ENCODE measurements at places on chromosomes 4 and X.

- no peaks in the 10 kb centered on the region for H3K36me3 ChIP-seq
- no peak for DNase-seq
- H3K4me1 ChIP-seq = no peaks in the 10 kb centered on the region
- no peak overlapping the region for H3K4me3 ChIP-seq
Observed at GRCh38 chrX:108199691-108200090, 108.1 kb downstream of the ATG4A start.

- H3K4me3 ChIP-seq = no peak overlapping the region
- no peaks in the 10 kb centered on the region for H3K36me3 ChIP-seq
- no peaks in the 10 kb centered on the region for H3K27me3 ChIP-seq
- H3K27ac ChIP-seq = no peak overlapping the region
- DNase-seq = no peak
Observed at GRCh38 chrX:147550217-147550616, 361.5 kb upstream of the FMR1 start.

- H3K4me1 ChIP-seq = no peaks in the 10 kb centered on the region
- no peaks in the 10 kb centered on the region for H3K36me3 ChIP-seq
- no peak for DNase-seq
- no peak overlapping the region for H3K4me3 ChIP-seq
Observed at GRCh38 chrX:36160081-36160480, 240.5 kb downstream of the CFAP47 start.

DNA sequence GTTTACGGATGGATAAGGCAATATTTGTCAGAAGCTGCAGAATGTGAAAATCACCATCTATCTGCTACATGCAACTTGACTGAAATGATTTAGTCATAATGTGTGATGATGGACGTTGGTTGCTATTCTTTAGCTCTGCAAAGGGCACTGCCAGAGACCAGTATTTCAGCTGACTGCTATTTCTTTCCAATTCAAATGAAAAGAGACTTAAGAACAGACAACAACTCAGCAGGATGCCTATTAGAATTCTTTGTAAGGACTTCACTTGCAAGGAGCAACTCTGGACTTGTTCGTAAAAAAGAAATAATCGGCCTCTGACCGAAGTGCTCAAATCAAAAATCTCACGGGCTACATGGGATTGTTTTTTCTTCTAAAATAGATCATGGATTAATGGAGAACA lies 262.7 kb downstream of the DHX15 start:
- no peak for DNase-seq
- H3K4me3 ChIP-seq = no peak overlapping the region
- H3K4me1 ChIP-seq = no peaks in the 10 kb centered on the region
- H3K36me3 ChIP-seq = no peaks in the 10 kb centered on the region

DNA sequence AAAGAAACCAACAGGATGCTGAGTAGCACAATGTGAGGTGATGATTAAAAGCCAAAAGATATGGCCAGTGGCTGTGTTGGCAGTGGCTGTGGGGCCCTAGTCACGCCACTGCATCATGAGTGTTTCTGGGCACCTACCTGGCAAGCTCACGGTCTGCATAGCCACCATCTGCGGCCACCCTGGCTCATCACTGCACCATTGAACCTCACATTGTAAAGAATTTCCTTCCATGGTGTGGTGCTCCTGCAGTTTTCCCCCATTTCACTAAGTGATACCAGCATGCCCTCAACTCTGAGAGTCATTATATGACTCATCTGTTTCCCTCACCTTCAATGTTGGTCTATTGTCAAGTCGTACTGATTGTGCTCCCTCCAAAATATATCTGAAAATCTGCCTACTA lies 45.5 kb upstream of the CLNK start:
- H3K36me3 ChIP-seq = no peaks in the 10 kb centered on the region
- no peaks in the 10 kb centered on the region for H3K27me3 ChIP-seq
- no peaks in the 10 kb centered on the region for H3K4me1 ChIP-seq
- no peak overlapping the region for H3K4me3 ChIP-seq
- no peak for DNase-seq
- no peak overlapping the region for H3K27ac ChIP-seq

GRCh38 chr4:244471-244870 lies 60.8 kb downstream of the ZNF732 start:
- DNase-seq = peak; percentile 38
- no peak overlapping the region for H3K4me3 ChIP-seq
- no peaks in the 10 kb centered on the region for H3K27me3 ChIP-seq

GRCh38 chr4:147957446-147957845 lies 225.6 kb downstream of the ARHGAP10 start:
- no peaks in the 10 kb centered on the region for H3K36me3 ChIP-seq
- H3K27ac ChIP-seq = no peak overlapping the region
- H3K4me3 ChIP-seq = no peak overlapping the region
- no peaks in the 10 kb centered on the region for H3K27me3 ChIP-seq

DNA sequence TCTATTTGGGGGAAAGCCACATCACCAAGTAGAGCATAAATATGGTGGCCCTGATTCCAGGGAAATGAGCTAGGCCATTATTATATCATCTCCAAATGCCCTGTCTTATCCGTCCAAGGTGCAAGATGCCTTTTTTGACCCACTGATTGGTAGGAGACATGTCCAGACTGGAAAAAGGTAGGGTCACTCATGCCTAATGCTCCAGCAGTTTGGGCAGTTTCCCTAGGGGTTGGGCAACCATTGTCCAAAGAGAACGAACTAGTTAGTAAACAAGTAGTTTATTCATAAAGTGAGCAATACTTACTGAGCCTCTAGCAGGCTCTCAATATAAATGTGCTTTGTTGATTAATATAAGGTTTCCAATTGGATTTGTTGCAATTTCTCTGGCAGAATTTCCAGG lies 6.2 kb downstream of the FHDC1 start:
- peaks cover 10% of the 10 kb centered on the region for H3K4me1 ChIP-seq
- no peak overlapping the region for H3K27ac ChIP-seq
- no peak for DNase-seq
- H3K4me3 ChIP-seq = no peak overlapping the region
- H3K36me3 ChIP-seq = no peaks in the 10 kb centered on the region
- H3K27me3 ChIP-seq = no peaks in the 10 kb centered on the region

- no peak overlapping the region for H3K4me3 ChIP-seq
- no peak for DNase-seq
- no peaks in the 10 kb centered on the region for H3K4me1 ChIP-seq
Observed at GRCh38 chr4:61049018-61049417, 151.1 kb upstream of the ADGRL3 start.

- H3K27ac ChIP-seq = no peak overlapping the region
- no peaks in the 10 kb centered on the region for H3K36me3 ChIP-seq
- no peak overlapping the region for H3K4me3 ChIP-seq
- H3K4me1 ChIP-seq = no peaks in the 10 kb centered on the region
- DNase-seq = no peak
- H3K27me3 ChIP-seq = no peaks in the 10 kb centered on the region
Observed at GRCh38 chr4:87555773-87556619, 26.8 kb upstream of the SPARCL1 start.

DNA sequence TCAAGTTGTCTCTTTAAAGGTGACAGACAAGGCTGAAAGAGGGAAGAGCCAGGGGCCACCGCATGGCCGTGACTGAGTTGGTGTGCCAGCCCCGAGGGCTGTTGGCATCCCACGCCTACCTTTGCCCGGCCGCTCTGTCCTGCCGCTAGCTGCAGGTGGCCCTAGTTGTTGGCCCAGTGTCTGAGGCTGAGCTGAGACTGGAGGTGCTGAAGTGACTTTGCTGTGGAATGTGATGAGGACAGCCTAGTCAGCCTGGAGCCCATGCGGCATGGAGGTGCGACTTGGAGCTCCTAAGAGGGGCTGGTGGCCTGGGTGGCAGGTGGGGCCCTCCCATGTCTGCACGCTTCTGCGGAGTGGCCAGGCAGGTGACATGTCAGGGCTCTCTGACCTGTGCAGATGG lies 6.6 kb downstream of the TADA2B start:
- peaks cover 56% of the 10 kb centered on the region for H3K4me1 ChIP-seq
- no peaks in the 10 kb centered on the region for H3K27me3 ChIP-seq
- no peak overlapping the region for H3K4me3 ChIP-seq
- H3K27ac ChIP-seq = no peak overlapping the region
- DNase-seq = no peak
- H3K36me3 ChIP-seq = no peaks in the 10 kb centered on the region

DNA sequence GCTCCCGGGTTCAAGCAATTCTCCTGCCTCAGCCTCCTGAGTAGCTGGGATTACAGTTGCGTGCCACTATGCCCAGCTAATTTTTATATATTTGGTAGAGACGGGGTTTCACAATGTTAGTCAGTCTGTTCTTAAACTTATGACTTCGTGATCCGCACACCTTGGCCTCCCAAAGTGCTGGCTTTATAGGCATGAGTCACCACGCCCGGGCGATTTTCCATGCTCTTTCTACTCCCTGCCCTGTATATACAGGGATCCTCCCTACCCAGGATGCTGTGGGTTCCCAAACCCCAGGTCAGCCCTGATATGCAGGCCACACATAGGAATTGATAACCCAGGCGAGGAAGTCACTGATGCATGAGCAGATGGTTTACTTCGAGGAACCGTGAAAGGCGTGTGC lies 31.4 kb downstream of the SSX5 start:
- no peak for DNase-seq
- H3K27ac ChIP-seq = no peak overlapping the region
- no peaks in the 10 kb centered on the region for H3K36me3 ChIP-seq
- no peaks in the 10 kb centered on the region for H3K4me1 ChIP-seq

- no peaks in the 10 kb centered on the region for H3K4me1 ChIP-seq
- DNase-seq = no peak
- H3K27me3 ChIP-seq = no peaks in the 10 kb centered on the region
- H3K4me3 ChIP-seq = no peak overlapping the region
Observed at GRCh38 chrX:133250184-133251100, 32.3 kb upstream of the TFDP3 start.

GRCh38 chrX:110038900-110039299 lies 36.0 kb downstream of the TMEM164 start:
- no peaks in the 10 kb centered on the region for H3K36me3 ChIP-seq
- H3K27ac ChIP-seq = no peak overlapping the region
- DNase-seq = no peak
- H3K27me3 ChIP-seq = no peaks in the 10 kb centered on the region
- H3K4me3 ChIP-seq = no peak overlapping the region

- H3K27me3 ChIP-seq = no peaks in the 10 kb centered on the region
- H3K36me3 ChIP-seq = no peaks in the 10 kb centered on the region
- DNase-seq = no peak
- no peak overlapping the region for H3K27ac ChIP-seq
Observed at GRCh38 chr4:119118397-119118796, 17.2 kb upstream of the MYOZ2 start.

DNA sequence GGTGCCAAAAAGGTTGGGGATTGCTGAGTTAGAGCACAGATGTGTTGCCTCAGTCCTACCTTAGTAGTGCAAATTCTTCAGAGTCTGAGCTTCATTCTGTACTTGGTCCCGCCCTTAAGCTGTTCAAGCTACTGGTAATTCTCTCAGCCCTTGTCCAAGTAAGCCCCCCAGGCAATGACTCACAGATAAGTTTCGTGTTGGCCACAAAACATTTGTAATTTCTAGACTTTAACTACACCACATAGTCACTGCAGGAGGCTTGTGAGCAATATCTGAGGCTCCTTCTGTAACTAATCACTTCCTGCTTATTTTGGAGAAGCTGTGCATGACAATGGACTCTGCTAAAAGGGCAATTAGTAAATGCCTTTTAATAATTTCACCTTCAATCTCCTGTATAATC lies 1420.5 kb downstream of the PCDH7 start:
- DNase-seq = no peak
- no peaks in the 10 kb centered on the region for H3K36me3 ChIP-seq

DNA sequence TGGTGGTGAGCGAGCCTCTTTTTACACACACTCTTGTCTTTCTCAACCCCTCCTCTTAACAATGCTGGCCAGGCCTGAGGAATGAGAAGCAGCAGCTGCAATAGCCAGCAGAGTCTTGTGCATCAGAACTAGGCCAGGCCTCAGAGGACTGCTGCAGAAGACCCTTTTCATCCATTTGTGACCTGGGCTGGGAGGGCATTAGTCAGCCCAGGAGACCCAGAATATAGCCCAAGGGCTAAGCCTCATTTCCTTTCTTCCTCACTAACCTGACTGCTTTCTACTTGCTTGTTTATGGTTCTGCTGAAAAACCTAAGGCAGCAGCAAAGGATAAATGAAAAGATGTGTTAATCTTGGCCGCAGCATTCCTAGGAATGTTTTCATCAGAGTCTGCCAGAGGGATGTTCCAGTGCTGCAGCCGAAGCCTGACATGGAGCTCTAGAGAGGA lies 254.7 kb upstream of the AR start:
- H3K27ac ChIP-seq = no peak overlapping the region
- no peaks in the 10 kb centered on the region for H3K4me1 ChIP-seq
- no peaks in the 10 kb centered on the region for H3K36me3 ChIP-seq
- DNase-seq = no peak
- H3K4me3 ChIP-seq = no peak overlapping the region

DNA sequence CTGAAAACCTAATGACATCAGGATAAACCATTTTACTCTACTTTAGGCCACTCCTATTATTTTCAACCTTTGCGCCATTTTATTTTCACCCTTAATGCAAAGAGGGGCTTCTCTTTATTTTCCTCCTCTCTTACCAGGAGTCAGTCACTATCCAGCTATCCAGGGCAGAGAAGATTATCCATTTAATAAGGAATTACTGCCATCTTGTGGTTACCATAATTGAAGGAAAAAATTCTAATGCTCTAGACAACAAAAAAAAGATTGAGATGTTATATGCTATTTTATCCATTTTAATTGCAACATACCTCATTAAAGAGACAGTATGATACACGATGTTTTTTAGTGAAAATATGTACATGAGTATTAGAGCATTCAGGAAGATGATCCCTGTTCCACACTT lies 514.5 kb upstream of the FAM241A start:
- DNase-seq = no peak
- H3K36me3 ChIP-seq = no peaks in the 10 kb centered on the region
- H3K4me3 ChIP-seq = no peak overlapping the region

DNA sequence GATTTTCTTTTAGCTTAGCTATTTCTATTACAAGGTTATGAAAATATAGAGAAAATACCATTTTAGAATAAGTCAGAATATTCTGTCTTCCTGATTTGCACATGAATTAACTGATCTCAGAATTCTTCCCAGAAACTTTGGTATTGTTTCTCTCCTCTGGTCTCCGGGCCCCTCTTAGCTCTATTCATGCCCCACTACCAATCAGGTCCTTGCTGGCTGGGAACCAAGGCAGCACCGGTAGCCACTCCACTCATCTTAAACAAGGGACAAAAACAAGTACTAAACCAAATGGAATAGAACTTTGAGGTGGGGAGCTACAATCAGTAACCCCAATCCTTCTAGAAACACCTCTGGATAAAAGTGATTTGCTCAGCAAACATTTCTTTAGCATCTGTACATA lies 64.3 kb downstream of the GPC3 start:
- no peak overlapping the region for H3K4me3 ChIP-seq
- no peaks in the 10 kb centered on the region for H3K4me1 ChIP-seq
- H3K27ac ChIP-seq = no peak overlapping the region
- H3K36me3 ChIP-seq = no peaks in the 10 kb centered on the region
- no peaks in the 10 kb centered on the region for H3K27me3 ChIP-seq

Data from liver (tissue), 10 donors.